HT-29 (cell line): ENCODE measurements at places on chromosomes 13 and 19.

DNA sequence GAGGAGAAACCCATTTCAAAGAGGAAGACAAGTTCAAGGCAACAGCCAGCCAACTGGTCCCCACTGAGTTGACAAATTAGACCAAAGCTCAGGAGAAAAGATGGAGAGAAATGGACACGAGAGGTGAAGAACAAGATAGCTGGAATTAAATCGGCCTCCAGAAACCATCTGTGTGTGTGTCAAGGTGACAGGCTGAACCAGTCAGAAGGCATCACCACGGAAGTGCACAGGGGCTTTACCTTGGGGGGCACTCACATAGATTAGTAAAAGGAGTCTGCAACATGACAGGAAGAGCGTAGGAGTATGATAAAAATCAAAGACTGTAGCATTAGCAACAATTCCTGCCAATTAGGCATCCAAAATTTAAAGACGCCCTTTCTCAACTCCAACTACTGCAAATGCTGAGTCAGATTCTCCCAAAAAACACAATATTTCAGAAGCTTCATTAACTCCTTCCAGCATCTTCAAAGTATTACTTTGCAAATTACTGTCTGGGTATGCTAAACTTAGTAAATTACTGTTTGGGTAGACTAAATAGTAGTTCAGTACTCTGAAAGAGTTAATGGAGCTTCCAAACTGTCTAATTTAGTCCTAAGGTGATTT lies 66.2 kb downstream of the FOXO1 start:
- DNase-seq = no peak

GRCh38 chr13:111926501-111927180 lies 140.3 kb upstream of the SOX1 start:
- DNase-seq = no peak

DNA sequence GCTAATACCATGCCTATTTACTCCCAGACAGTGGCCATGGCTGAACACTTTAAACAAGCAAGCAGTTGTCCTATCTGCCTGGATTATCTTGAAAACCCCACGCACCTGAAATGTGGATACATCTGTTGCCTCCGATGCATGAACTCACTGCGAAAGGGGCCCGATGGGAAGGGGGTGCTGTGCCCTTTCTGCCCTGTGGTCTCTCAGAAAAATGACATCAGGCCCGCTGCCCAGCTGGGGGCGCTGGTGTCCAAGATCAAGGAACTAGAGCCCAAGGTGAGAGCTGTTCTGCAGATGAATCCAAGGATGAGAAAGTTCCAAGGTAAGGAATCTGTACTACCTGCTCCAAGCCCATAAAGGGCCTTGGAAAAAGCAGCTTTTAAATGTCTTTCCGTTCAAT lies 8.6 kb downstream of the RFPL4AL1 start:
- DNase-seq = peak; percentile 35

DNA sequence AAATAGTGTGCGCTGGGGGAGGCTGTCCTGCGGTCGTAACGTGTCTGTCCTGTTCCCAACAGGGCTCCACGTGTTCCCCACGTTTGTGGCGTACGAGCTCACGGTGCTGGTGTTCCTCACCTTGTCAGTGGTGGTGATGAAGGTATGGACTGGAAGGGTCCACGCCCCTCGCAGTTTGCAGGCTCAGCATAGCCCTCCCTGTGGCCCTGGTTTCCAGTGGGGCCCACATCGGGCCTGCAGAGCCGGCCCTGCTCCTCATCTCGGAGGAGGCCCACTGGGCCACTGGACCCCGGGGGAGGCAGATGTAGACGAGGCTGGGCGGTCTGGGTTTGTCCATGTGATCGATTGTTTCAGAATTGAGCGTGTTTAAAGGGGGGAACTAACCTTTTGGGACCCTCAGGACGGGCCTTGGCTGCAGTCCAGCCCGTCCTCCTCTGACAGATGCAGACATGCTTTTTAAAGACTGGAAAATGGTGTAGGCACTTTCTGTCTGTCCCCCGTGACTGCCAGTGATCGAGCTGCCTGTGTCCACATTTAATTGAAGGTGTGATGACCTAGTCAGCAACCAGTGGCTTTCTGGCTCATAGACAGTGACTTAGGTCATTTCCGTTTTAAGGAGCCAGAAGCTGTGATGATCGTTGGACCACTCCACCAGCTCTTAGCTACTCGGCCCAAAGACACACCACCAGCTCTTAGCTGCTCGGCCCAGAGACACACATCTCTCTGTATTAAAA lies 37.1 kb upstream of the TFDP1 start:
- DNase-seq = no peak

DNA sequence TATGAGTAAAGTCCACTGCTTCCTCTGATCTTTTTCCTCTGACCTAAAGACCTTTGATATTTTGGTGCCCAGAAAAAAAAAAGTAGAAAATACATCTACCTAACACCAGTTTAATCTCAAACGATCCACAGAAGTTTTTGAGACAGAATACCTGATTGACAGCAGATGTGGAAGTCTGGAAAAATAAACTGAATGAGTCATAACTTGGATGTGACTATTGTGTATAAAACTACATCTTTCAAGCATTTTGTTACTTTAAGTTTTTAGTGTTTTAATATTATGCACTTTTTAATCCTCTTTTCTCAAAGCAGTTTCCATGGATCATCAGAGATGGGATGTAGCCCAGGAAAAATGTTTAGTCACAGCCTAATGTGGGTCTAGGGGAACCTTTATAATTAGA lies 216.1 kb downstream of the SLITRK1 start:
- DNase-seq = no peak

- no peak for DNase-seq
These were observed 865.8 kb downstream of the PCDH9 start for GRCh38 chr13:66364346-66364745.

DNA sequence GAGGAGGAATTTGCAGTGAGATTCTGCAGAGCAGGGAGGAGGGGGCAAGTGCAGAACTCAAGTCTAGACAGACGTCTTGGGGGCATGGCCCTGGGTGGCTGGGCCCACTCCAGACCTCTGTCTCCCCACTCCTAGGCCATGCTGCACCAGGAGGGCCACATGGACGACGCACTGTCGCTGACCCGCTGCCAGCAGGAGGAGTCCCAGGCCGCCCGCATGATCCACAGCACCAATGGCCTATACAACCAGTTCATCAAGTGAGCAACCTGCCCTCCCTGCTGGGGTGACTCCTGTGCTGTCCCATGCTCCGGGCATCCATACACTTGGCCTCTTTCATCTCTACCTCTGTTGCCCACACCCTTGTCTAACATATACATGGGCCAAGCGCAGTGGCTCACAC lies 18.1 kb downstream of the RYR1 start:
- DNase-seq = peak; percentile 15

DNA sequence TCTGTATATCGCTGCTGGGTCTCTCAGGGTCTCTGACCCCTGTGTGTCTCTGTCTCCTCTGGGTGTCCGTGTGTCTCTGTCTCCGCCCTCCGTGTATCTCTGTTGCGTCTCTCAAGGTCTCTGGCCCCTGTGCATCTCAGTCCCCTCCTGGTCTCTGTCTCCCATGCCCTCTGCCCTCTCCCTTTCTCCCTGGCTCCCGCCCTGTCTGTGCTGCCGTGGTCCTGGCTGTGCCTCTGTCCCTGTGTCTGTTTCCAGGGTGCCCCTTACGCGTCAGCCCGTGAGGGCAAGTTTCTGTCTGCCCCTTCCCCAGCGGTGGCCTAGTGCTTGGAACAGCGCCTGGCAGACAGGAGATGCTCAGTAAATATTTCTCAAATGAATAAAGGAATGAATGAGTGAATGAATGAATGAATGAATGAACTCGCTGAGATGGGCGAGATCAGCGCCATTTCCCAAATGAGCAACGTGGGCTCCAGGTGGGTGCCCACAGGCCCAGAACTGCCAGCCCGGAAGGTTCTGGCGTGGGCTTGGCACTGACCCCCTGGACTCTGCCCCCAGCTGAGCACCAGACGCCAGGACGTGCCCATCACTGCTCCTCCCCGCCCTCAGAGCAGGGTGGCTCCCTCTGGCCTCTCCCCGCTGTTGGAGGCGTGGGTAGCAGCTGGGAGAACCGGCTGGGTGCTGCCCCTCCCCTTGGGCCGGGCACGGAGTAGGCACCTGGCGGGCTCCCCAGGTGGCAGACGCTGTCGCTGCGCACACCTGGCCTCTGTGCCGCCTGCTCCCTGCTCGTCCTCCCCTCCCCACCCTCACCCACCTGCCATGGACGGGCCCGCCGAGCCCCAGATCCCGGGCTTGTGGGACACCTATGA lies at the start of gene SULT2B1:
TSS of gene SULT2B1 (plus strand) at position 736 of the 866 bp plus-strand sequence. CDS start at position 817, 81 bp downstream.
- peak; percentile 98 for DNase-seq

DNA sequence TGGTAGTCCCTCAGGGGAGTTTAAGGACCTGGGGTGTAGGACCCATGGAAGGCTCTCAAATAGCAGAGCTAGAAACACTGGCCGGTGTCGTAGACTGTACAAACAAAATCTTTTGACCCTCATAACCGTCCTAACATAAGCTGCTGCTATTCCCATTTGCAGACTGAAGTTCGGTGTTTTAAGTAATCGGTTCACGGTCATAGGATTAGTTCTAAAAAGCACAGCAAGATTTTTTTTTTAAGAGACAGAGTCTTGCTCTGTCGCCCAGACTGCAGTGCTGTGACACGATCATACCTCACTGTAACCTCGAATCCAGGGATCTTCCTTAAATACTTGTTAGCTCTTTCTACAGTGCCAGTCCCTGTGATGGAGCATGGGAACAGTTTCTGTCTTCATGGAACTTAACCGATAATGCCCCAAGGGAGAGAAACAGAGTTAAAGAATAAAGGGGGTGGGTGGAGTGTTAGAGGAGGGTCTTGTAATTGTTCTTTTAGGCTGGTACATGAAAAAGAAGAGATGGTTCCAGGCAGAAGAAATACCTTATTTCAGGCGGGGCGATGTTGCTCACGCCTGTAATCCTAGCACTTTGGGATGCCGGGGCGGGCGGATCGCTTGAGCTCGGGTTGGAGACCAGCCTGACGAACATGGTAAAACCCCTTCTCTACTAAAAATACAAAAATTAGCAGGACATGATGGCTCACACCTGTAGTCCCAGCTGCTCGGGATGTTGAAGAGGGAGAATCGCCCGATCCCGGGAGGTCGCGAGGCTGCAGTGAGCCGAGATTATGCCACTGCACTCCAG lies 475 bp upstream of the ZC3H4 start:
- no peak for DNase-seq

DNA sequence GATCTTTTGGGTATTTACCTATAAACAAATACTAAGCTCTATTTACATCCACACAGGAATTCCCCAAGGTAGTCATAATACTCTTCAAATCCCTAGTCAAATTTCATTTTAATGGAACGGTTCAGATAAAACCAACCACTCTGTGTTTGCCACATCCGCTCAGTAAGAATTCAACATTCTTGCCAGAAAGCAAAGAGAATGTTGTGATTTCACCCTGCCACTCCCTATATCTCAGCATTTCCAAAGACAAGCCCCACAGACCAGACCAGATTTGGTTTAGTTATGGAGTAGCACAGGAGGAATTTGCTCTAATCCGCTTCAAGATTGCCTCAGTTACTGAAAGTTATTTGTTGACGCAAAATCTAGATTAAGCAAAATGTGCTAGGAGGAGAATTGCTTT lies 105.6 kb upstream of the SERP2 start:
- DNase-seq = no peak

- DNase-seq = no peak
These were observed 199.2 kb downstream of the COL4A1 start for GRCh38 chr13:110107568-110108347.

DNA sequence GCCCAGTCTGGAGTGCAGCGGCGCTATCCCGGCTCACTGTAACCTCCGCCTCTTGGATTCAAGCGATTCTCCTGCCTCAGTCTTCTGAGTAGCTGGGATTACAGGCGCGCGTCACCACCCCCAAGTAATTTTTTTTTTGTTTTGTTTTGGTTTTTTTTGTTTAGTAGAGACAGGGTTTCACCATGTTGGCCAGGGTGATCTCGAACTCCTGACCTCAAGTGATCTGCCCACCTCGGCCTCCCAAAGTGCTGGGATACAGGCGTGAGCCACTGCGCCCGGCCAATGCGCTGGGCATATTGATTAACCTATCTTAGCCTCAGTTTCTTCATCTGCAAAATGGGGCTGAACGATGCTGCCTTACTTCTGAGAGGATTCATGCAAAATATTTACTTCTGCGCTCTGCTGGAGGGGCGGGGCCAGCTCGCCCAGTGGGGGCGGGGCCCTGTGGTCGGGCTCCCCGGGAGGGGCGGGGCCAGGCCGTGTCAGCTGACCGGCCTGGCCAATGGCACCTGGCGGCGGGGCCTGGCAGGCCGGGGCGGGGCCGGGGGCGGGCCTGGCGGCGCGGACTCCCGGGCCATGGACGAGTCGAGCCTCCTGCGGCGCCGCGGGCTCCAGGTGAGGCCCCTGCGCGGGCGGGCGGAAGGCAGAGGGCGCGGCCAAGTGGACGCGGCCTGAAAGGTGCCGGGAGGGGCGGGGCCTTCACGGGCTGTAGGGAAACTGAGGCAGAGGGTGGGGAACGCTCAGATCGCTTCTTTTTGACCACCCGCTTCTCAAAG lies at the start of gene MAST3:
TSS of gene MAST3 (plus strand) at position 562 of the 776 bp plus-strand sequence. CDS start at position 577, 15 bp downstream.
- DNase-seq = peak; percentile 75

DNA sequence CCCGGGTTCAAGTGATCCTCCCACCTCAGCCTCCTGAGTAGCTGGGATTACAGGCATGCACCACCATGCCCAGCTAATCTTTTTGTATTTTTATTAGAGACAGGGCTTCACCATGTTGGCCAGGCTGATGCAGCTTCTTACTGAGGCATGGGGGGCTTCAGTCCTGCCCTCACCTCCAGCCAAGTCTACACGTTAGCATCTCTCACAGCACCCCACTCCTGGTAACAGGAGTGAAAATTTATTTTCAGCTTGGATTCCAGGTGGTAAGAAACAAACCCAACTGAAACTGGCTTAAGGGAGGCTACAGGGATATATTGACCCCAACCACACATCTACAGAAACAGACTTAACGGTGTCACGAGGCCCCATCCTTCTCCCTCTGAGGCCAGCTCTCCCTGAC lies 10.6 kb downstream of the NKPD1 start:
- DNase-seq = no peak

- DNase-seq = no peak
These were observed 64.0 kb downstream of the ATP11A start for GRCh38 chr13:112753833-112754232.

- no peak for DNase-seq
These were observed 486.1 kb downstream of the UQCRFS1 start for GRCh38 chr19:28726533-28727479.

GRCh38 chr19:18282788-18283141 lies 1.3 kb upstream of the JUND start:
- peak; percentile 15 for DNase-seq

DNA sequence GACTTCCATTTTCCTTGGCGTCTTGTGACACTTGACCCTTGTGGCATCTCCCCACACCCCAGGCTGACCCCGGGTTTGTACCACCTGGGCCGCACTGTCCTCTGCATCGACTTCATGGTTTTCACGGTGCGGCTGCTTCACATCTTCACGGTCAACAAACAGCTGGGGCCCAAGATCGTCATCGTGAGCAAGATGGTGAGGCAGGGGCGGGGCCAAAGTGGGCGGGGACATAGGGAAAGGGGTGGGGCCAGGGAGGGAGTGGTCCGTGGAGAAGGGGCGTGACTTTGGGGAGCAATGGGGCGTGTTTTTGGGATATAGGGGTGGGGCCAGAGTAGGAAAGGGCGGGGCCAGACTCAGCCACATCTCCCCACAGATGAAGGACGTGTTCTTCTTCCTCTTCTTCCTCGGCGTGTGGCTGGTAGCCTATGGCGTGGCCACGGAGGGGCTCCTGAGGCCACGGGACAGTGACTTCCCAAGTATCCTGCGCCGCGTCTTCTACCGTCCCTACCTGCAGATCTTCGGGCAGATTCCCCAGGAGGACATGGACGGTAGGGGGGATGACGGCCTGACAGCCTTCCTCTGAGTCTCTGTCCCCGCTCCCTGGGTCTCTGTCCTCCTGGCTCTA lies 42.8 kb downstream of the TRPM4 start:
- peak; percentile 33 for DNase-seq
